ENCODE measurements at places on chromosomes 7 and 10.
A peak's percentile ranks its signal among the peaks of the same experiment; 100 is the strongest.

GRCh38 chr10:74728225-74728624 lies 98.2 kb upstream of the KAT6B start:
- DNase-seq: no peak

DNA sequence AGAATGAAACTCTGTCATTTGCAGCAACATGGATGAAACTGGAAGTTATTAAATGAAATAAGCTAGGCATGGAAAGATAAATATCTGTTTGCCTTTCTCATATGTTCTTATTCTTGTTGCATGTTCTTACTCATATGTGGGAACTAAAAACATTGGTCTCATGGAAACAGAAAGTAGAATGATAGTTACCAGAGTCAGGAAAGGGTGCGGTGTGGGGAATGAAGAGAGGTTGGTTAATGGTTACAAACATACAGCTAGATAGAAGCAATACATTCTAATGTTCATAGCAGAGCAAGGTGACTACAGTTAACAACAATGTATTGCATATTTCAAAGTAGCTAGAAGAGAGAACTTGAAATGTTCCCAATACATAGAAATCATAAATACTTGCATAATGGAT lies 105.1 kb downstream of the FAM107B start:
- no peak for DNase-seq

- no peak for DNase-seq
These were observed 63.8 kb upstream of the SEM1 start for GRCh38 chr7:96773483-96773882.

- peak; percentile 42 for DNase-seq
These were observed 70.2 kb downstream of the PRTFDC1 start for GRCh38 chr10:24882047-24882698.

DNA sequence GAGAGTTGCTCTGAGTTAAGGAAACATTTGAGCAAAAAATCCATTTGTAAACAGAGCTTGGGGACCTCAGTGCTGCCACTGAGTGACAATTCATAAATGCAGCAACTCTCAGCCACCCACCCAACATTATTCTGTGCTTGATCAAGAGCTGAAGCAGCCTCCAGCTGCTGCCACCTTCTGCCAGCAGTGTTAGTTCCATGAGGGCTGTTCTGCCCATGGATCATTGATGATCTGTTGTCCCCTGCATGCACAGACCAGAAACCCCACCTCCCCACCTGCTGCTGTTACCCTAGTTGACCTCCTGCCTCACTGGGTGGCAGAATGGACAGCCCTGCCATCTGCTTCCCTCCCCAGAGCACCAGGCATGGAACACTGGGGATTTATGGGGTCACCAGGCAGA lies 305.4 kb downstream of the KCNMA1 start:
- DNase-seq: no peak

- DNase-seq: no peak
These were observed 30.1 kb upstream of the CTBP2 start for GRCh38 chr10:125190414-125190813.

- no peak for DNase-seq
These were observed 717.2 kb upstream of the KCND2 start for GRCh38 chr7:119555788-119556187.

GRCh38 chr7:134515569-134516468 lies 11.5 kb upstream of the AKR1B10 start:
- DNase-seq: no peak

- DNase-seq: no peak
These were observed 31.9 kb upstream of the CBLL1 start for GRCh38 chr7:107712025-107712424.

GRCh38 chr10:109894516-109894915 lies 28.8 kb downstream of the XPNPEP1 start:
- DNase-seq: no peak

DNA sequence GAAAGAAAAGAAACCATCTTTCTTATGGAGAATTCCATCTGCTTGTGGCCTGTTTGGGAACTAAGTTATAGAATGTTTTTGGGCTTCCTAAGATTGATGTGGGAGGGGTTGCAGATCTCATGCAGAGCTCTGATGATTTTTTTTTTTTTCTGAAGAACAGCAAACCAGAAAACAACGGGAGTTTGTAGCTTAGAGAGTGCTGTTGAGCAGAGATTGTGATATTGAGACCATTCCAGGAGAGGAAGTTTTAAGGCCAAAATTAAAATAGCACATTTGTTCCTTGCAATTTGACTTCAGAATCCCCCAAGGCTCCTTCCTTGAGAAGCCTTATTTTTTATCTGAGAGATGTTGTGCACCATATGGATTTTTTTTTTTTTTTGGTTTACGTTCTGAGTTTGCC lies 159.5 kb upstream of the NRP1 start:
- no peak for DNase-seq

DNA sequence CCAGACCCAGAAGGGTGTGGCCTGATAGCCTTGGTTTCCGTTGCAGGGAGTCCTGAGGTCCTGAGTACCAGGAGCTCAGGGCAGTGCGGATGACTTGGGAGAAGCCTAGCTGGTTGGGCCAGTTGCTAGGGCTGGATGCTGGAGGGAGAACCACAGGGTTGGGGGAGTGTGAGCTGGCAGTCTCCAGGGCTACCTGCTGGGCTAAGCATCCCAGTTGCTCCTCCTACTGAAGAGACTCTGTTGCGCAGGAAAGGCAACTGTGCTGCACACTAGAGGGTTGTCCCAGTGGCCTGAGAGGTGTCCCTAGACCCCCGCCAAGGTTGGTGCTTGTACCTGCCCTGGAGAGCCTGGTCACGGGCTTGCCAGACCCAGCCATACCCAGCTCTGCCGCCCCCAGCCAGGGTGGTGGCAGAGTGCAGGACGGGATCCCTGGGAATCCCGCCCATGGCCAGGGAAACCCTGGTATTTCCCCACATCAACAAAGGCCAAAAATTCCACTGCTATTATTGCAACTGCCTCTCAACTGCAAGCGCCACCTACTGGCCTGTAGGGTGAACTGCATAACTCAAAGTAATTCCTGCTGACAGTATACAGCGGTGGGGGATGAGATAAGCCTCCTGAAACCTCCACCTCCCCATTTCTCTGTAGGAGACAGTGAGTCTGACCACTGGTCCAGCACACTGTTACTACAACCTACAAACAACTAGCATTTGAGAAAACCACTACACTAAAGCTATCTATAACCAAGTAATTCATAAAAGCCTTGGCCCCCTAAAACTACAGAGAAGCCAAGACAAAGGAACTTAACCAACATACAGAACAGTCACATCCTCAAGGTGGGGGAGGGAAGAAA lies 67.6 kb upstream of the DDC start:
- peak; percentile 48 for DNase-seq

GRCh38 chr10:9922126-9922870 lies 1095.4 kb upstream of the CELF2 start:
- DNase-seq: no peak

GRCh38 chr7:137074391-137075030 lies 206.1 kb downstream of the CHRM2 start:
- DNase-seq: no peak

DNA sequence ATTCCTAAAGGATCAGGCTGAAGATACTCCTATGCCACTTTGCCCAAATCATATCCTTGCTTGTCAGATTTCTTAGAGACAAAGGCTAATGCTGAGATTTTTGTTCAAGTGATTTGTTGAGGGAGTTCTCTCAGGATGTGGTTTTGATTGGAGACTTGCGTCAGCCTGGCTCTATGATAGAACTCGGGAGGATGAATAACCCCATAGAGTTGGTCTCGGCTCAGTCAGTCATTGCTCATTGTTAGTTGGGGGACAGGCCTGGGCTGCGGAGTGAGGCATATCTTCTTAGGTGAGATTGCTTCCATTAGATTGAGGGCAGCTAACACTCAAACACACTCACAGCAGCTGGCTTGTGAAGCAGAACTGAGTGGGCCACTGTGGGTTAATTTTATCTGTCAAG lies 203.4 kb downstream of the KIF20B start:
- no peak for DNase-seq

GRCh38 chr10:102352066-102352715 lies 43.3 kb upstream of the NFKB2 start:
- DNase-seq: peak; percentile 82

DNA sequence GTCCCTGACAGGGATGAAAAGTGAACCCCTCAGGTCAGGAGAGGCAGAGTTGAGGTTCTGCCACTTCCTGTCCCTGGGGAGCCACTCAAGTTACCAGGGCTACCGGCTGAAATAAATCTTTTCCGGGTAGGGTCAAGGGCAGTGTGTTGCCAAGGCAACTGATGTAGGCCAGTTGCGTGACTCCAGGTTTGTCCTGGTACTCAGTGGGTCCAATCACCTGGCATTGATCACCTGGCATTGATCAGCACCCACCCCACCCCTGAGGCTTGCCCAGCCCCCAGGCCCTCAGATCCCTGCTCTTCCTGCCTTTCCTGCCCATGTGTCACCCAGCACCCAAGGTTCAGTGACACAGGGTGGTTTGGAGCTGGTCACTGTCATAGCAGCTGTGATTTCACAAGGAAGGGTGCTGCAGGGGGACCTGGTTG lies 5.9 kb downstream of the SAP25 start:
- no peak for DNase-seq

DNA sequence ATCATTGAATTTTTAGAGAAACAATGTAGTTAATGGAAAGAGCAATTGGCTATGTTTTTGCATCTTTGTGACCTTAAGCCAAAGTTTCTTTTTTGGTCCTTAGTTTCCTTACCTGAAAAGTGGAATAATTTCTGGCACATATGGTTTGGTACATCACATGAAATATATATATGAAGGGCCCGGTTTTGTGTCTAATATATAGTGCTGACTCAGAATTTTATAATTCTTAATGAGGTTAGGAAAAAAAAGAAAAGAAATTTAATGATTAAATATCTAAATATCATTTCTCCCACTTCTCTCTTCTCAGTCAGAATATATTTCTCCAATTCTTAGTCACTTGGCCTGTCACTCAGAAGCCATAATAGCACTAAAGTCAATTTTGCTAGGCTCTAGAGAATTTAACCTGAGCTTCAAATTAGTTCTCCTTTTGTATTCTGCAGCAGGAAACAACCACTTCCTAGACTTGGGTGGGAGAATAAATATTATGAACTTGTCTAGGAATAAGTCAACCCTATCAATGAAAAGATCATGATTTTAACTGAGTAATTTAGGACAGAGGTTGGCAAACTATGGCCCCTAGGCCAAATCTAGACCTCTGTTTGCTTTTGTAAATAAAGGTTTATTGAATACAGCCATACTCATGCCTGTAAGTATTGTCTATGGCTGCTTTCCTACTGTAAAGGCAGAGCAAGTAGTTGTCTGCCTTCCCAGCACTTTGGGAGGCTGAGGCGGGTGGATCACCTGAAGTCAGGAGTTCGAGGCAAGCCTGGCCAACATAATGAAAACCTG lies 34.6 kb downstream of the PPP1R9A start:
- DNase-seq: no peak

- no peak for DNase-seq
These were observed 12.3 kb downstream of the THNSL1 start for GRCh38 chr10:25028711-25029110.

- DNase-seq: no peak
These were observed 189.5 kb upstream of the CDC14C start for GRCh38 chr7:48734695-48735406.

DNA sequence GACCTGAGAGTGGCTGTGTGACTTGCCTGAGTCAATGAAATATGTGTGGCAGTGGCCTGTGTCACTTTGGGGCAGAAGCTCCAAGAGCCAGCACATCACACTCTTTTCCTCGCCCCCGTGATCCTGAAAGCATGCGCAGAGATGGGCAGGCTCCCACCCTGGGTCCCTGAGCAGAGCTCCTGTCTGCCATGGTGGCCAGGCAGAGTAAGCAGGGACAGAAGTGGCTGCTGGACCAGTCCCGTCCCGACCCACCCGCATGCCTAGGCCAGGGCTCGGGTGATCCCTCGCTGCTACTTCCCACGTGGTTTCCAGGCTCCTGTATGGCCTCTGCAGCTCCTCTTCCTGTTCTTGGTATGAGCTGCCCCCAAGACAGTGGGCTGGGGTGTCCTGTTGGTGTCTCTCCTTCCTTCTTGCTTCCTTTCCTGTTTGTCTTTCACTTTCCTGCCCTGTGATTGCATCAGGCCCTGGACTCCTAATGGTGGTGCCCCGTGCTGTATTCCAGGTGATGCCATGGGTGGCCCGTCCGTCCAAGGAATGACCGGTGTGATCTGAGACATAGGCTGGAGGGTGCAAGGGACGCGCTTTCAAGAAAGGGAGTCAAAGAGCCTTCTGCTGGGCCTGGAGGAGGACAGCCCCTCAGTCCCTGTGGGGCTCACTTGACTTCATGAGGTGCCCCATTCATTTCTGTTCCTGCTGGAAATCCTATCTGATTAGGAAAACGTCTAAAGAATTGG lies 71.4 kb upstream of the SHH start:
- no peak for DNase-seq

DNA sequence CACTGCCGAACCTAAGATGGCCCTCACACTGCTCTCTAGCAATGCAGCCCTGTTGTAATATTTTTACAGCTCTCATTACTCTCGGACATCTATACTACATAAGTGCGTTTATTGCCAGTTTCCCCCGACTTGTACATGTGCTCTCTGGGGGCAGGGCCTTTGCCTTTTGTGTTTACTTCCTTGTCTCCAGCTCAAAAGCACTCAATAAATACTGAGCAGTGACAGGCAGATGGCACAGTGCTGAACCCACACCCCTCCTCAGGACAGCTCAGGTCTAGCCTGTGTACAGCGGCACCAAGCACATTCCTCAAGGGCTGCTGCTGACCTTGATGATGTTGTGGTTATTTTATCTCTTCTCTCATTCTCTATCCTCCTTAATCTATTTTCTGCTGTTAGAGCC lies 68.0 kb upstream of the ELMO1 start:
- DNase-seq: no peak

- peak; percentile 66 for DNase-seq
These were observed 39.9 kb downstream of the TOMM7 start for GRCh38 chr7:22782616-22783232.

GRCh38 chr7:24869572-24869971 lies 110.4 kb downstream of the OSBPL3 start:
- DNase-seq: no peak

GRCh38 chr10:119335671-119336353 lies 128.4 kb downstream of the GRK5 start:
- DNase-seq: no peak

GRCh38 chr10:76309741-76310587 lies 878.5 kb downstream of the LRMDA start:
- DNase-seq: no peak

GRCh38 chr10:35420827-35421552 lies 84.7 kb downstream of the CCNY start:
- DNase-seq: no peak

GRCh38 chr10:63197344-63198092 lies 64.4 kb downstream of the NRBF2 start:
- no peak for DNase-seq

DNA sequence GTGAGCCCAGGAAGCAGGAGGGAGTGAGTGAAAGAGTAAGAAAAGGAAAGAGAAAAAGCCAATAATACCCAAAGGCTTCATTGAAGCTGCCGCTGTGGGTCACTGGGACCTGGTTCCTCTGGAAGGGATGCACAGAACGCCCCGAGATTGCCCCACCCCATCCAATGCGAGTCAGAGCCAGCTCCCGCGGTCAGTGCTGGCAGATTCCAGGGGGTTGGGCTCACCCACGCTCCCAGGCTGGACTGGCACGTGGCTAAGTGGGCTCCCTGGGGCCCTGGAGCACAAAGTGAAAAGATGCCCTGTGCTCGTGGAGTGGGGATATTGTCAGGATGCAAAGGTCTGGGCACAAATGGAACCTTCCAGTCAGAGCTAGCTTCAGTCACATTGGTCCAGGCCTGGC lies 117.0 kb downstream of the OAT start:
- no peak for DNase-seq

- no peak for DNase-seq
These were observed 58.0 kb downstream of the GNAT3 start for GRCh38 chr7:80453699-80454340.

GRCh38 chr7:139252451-139252850 lies 21.4 kb downstream of the UBN2 start:
- DNase-seq: no peak

- no peak for DNase-seq
These were observed 105.5 kb downstream of the WNT2 start for GRCh38 chr7:117217106-117218035.
